Activated effector memory CD4-positive, alpha-beta T cell treated with Interleukin-2 at 50 U/mL for 16 hours (primary cell): ENCODE measurements at places on chromosomes 5 and 9.
A peak's percentile ranks its signal among the peaks of the same experiment; 100 is the strongest.

DNA sequence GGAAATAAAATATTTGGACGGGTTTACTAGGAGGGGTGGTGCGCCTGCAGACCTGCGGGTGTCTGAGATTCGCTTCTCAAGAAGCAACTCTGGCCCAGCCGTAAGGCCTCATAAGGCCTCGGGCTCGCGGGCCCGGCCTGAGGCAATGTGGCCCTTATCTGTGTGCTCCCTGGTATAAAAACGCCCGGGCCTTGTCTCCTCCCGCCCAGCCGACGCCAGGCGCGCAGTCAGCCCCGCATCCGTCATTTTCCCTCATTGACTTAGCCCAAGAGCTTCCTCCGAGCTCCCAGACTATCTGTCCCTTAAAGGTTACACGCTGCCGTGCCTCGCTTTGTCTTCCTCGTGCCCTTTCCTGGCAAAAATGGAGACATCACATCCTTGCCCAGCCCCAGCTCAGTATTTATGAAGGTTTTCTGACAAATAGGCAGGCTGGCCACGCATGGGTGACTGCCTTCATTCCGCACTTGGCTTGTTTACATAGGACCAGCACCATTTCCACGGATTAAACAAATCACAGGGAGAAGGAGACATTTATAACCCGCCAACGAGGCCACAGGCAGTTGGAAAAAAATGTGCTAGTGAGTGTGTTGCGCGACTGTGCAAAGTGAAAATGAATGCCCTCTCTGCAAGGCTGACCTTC is 74.5 kb upstream of the TBCA start:
- DNase-seq, result no peak

DNA sequence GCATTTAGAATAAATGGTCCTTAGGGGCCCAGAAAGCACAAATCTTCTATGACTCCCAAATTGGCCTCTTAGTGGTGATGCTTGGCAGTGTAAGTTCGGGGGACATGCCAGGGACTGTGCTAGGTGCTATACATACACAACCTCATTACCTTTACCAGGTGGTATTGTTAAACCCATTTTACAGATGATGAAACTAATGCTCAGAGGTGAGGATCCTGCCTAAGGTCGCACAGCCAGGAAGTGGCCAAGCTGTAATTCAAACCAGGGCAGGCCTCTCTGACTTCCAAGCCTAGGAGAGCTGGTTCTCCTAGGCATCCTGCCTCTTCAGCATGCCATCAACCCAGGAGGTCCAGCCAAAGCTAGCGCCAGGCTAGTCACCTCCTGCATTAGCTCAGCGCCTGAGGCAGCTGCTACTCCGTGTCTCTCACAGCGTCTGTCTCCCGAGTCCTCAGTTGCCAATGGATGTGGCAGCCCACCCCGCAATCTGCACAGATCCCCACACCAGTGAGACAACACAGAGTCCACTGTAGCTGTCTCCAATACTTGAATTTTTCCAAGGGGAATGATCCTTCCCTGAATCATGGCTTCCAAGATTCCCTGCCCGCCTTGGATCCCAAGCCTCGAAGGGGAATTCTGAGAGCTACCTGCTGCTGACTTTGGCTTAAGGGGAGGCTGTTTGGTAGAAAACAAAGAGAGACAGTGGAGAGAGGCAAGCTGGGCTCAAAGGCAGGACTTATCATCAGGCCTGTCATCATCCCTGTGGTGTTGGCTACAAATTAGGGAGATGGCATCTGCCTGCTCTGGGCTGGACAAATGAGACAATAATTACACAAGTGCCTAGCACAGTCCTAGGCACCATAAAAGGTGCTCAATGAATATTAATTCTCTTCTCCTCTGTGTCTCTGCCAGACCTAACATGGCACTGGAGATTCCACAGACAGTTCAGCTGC is 52.6 kb downstream of the CRB2 start:
- DNase-seq, result no peak

- DNase-seq, result no peak
These were observed 73.0 kb upstream of the NR4A3 start for GRCh38 chr9:99748676-99749075.

GRCh38 chr5:1330146-1330846 is 14.6 kb downstream of the CLPTM1L start:
- no peak for DNase-seq

DNA sequence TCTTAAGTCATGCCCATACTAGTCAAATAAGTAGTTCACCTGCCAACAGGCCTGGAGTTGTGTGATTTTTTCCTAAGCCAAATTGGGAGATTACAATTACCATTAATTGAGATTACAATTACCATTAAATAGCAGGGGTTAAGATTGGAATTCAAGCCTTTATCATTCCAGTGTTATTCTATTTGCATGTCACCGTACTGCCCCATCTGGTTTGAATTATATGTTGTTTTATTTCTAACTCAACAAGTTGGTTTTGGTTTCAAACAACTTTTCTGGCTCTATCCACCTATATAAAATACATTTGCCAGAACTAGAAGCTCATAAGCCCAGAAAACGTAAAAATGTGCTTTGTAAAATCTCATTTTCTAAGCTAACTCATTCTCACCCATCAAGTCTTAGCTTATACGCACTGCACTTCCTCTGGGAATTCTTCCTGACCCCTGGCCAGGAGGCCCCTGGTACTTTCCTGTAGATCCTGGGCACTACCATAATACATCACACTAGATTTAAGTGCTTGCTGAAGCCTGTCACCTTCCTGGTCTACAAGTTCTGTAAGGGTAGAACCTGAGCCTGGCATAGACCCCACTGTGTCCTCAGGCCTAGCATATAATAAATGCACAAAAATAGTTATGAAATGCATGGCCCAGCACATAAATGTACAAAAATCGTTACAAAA is 242.0 kb upstream of the TRPM3 start:
- no peak for DNase-seq

- no peak for DNase-seq
These were observed 37.1 kb downstream of the FAM13B start for GRCh38 chr5:137995749-137996128.

GRCh38 chr5:116947691-116948528 is 373.3 kb upstream of the SEMA6A start:
- peak; percentile 21 for DNase-seq

GRCh38 chr9:128420060-128420650 is 502 bp upstream of the CERCAM start:
- DNase-seq, result peak; percentile 54

DNA sequence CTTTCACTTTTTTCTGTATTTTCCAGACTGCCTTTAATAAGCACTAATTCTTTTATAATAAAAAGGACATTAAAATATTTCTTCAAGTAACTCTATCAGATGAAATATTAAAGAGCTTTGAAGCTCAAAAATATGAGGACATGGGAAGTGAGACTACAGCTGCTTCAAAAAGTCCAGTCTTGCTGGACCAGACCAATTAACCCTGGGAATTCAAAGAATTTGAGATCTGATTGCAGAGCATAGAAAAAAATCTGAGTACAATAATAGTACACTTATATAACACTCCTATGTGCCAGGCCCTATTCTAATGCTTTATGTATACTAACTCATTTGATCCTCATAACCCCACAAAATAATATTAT is 9.8 kb downstream of the TMEM245 start:
- no peak for DNase-seq

DNA sequence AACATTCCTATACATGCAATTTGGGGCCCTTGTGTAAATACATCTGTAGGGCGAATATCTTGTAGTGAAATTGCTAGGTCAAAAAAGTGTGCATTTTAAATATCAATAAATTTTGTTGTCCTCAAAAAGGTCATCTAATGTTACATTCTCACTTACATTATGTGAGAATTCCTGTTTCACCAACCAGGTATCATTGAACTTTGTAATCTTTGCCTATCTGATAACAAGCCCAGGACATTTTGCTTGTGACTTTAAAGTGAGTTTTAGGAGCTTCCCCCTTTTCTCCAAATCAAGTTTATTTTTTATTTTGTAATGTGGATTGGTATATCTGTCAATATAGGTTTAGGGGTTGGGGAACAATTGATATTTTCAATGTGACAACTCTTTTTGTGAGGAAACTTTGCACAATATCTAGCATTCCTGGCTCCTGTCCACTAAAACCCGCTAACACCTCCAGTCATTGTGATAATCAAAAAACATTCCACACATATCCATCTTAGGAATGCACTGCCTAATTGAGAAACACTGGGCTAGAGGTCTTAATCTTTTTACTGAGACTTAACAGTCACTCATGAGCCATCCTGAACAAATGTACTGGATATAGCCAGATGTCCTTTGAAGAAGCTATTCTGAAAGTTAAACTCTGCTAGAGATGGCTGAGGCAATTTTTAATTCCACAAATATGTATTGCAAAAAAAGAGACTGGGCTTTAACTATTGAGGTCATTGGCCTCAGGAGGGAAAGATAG is 72.5 kb upstream of the SLC1A1 start:
- no peak for DNase-seq

DNA sequence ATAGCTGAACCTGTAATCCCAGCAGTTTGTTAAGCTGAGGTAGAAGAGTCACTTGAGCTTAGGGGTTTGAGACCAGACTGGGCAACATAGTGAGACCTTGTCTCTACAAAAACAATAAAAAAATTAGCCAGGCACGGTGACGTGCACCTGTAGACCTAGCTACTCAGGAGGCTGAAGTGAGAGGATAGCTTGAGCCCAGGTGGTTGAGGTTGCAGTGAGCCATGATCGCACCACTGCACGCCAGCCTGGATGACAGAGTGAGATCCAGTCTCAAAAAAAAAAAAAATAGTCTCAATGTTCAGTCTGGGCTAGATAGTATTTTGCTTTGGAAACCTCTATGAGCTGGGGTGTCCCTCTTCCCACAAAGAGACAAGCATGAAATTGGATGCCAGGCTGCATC is 51.9 kb upstream of the IQGAP2 start:
- no peak for DNase-seq

DNA sequence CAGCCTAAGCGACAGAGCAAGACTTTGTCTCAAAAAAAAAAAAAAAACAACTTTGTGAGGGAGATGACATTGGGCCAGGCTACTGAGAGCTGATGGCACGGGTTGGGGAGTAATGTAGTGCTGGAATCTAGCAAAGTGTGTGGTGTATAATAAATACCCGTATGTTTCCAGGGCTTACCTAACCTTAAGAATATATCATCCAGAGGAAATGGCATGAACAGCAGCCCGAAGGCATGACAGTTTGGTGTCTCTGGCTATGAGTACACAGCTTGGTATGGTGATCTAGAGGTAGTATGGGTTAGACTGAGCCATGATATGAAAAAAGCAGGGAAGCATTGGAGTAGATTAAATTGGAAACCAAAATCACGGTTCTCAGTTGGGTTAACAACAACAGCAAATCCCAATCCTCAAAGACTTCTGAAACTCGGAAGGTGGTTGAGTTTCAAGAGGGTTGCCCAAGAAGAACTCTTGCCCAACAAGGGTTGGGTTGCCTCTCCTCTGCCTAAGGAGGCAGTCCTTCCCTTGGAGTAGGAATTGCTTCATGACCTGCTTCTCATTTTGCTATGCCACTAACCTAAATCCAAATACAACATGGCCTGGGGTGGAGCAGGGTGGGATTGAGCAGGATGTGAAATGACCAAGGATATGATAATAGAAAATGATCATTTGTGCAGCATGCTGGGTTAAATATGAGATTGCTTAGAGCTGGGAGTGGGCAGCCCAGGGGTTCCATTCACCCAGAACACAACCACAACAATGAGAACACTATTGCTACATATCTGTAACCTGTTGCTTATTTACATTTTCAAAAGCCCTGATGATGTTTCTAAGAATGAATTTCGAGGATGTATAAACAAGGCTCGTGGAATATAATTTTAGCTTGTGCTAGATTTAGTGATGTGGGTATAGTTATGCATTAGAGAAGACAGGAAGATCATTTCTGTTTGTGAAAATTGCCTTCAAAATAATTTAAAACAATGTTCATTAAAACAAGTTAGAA is 64.6 kb upstream of the ZFR start:
- no peak for DNase-seq

GRCh38 chr5:60263346-60263745 is 369.8 kb upstream of the PDE4D start:
- DNase-seq, result no peak

DNA sequence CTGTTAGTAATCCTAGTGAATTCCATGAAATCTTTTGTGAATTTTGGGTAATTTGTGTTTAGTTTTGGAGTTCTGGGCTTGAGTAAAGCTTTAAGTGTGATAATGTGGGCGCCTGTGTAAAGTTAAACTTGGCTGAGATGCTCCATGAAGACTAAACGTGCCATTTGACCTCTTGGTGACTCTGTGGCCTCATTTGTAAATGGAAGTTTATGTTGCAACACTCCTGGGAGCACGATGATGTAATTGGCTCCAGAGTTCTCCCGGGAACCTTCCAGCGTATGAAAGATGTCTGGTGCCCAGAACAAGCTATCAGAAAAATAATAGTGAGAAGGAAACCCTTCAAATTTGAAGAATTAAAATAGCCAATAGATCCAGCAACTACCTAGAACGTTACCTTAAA is 981.2 kb downstream of the TLE4 start:
- DNase-seq, result no peak

GRCh38 chr9:132927704-132928103 is 16.7 kb downstream of the TSC1 start:
- no peak for DNase-seq

DNA sequence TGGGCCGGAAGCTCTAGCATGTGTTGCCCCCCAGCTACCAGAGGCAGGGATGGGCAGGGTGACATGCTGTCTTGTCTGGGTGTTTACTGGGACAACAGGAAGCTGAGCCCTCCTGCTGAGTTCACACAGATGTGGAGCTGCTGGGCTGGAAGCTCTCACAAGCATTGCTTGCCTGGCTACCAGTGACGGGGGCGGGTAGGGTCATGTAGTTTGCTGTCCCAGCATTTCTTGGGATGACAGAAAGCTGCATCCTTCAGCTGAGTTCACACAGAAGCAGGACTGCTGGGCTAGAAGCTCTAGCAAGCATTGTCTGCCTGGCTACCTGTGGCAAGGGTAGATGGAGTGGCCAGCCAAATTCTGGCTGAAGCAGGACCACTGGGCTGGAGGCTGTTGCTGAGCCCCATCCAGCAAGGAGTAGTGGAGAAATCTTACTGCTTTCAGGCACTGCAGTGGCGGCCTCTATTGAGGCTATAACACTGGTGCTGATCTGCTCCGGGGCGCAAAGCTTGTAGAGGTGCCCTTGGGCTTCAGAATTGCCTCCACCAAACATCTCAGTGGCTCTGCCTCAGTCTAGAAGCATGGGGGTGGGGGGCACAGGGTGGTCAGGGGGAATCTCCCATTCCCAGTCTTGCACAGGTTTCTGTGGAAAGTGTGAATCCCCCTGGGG is 25.1 kb downstream of the POLK start:
- DNase-seq, result no peak

- DNase-seq, result no peak
These were observed 192.4 kb downstream of the ANXA1 start for GRCh38 chr9:73344060-73344459.

GRCh38 chr5:102623329-102624065 is 124.7 kb upstream of the SLCO6A1 start:
- no peak for DNase-seq

DNA sequence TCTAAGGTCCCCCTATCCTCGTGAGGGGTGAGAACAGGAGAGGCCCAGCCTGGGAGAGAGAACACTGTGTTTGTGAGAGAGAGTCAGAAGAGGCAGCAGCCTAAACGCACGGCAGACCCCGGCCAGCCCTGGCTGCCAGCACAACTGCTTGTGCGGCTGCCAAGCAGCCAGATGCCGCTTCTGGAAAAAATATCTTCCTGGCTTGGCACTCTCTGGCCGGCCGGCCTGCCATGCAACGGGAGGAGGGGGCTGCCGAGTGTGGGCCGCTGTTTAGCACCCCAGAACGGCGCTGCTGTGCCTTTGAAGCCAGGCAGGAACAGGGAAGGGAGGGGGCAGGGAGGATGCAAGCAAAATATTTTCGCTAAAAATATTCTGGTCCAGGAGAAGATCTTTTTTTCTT is 105.0 kb downstream of the FGF18 start:
- no peak for DNase-seq

GRCh38 chr5:150350524-150351344 is 6.8 kb upstream of the TCOF1 start:
- peak; percentile 28 for DNase-seq
